Natural killer cell treated with Interleukin-12 subunit alpha and Interleukin-12 subunit beta and Interleukin-15 and Interleukin-18, amount 100 ng/mL, for 72 hours (primary cell): ENCODE measurements at places on chromosomes 11 and 22. TPM values are rescaled to one million over a fixed set of nuclear protein-coding genes. Genes with fewer than 3 reads are reported as not detected.

DNA sequence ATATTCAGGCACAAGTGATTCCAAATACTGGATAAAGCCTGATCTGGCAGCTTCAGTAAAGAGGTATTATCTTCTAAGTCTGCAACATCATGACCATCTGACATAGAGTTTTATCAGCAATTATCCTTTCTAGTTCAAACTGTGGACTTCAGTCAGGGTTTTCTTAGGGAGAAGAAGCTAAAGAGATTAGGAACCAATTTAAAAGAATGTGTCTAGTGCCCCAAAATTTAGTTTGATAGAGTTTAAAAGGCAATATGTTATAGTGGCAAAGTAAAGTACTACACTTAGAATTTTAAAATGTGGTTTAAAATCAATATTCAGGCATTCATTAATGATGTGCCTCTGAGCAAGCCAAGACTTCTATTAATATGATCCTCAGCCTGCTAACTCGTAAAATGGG lies 5.4 kb downstream of the PAK1 start:
- no peak overlapping the region for H3K4me3 ChIP-seq
- H3K27ac ChIP-seq, result no peak overlapping the region
- H3K4me1 ChIP-seq, result peaks cover 3% of the 10 kb centered on the region

DNA sequence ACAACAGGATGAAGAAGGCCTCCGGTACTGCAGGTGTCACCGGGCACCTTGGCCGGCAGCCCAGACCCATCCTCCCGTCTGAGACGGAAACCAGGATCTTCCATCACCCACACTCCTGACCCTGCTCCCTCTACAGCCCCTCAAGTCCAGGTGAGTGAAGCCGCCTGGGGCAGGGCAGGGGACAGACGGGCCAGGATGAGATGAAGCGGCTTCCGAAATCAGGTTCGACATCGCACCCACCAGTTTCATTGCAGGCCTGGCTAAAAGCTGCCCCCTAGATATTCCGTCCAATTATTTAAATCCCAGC lies 639.1 kb downstream of the TBC1D22A start:
- H3K27ac ChIP-seq, result no peak overlapping the region
- no peak for DNase-seq
- H3K4me1 ChIP-seq, result no peaks in the 10 kb centered on the region
- H3K36me3 ChIP-seq, result no peaks in the 10 kb centered on the region
- H3K4me3 ChIP-seq, result no peak overlapping the region

GRCh38 chr11:44633641-44634040 lies 68.2 kb downstream of the CD82 start:
- no peaks in the 10 kb centered on the region for H3K4me1 ChIP-seq
- no peak overlapping the region for H3K27ac ChIP-seq
- DNase-seq, result no peak
- H3K4me3 ChIP-seq, result no peak overlapping the region

DNA sequence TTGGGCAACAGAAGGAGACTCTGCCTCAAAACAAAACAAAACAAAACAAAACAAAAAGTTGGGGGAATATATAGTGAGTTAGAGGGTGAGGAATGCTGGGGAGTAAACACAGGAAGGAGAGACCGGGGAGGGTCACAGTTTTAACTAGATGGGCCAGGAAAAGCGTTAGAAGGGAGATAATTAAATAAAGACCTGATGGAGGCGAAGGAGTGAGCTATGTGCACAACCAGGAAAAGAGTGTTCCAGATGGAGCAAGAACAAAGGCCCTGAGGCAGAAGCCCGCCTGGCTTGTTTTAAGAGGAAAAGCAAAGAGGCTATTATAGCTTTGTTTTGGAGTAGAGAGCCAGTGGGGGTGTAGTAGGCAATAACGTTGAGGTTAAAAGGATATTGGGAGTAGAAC lies 4.8 kb upstream of the PLA2G6 start:
- H3K4me3 ChIP-seq, result no peak overlapping the region
- DNase-seq, result no peak
- no peaks in the 10 kb centered on the region for H3K36me3 ChIP-seq
- H3K27ac ChIP-seq, result peak overlapping the region; percentile 16
- peaks cover 8% of the 10 kb centered on the region for H3K4me1 ChIP-seq
- H3K27me3 ChIP-seq, result no peaks in the 10 kb centered on the region

- no peaks in the 10 kb centered on the region for H3K27me3 ChIP-seq
- H3K36me3 ChIP-seq, result peaks cover 5% of the 10 kb centered on the region
- peak overlapping the region; percentile 72 for H3K27ac ChIP-seq
- H3K4me1 ChIP-seq, result peaks cover 80% of the 10 kb centered on the region
- no peak for DNase-seq
Observed at GRCh38 chr11:85759915-85760314, 51.0 kb downstream of the SYTL2 start.

DNA sequence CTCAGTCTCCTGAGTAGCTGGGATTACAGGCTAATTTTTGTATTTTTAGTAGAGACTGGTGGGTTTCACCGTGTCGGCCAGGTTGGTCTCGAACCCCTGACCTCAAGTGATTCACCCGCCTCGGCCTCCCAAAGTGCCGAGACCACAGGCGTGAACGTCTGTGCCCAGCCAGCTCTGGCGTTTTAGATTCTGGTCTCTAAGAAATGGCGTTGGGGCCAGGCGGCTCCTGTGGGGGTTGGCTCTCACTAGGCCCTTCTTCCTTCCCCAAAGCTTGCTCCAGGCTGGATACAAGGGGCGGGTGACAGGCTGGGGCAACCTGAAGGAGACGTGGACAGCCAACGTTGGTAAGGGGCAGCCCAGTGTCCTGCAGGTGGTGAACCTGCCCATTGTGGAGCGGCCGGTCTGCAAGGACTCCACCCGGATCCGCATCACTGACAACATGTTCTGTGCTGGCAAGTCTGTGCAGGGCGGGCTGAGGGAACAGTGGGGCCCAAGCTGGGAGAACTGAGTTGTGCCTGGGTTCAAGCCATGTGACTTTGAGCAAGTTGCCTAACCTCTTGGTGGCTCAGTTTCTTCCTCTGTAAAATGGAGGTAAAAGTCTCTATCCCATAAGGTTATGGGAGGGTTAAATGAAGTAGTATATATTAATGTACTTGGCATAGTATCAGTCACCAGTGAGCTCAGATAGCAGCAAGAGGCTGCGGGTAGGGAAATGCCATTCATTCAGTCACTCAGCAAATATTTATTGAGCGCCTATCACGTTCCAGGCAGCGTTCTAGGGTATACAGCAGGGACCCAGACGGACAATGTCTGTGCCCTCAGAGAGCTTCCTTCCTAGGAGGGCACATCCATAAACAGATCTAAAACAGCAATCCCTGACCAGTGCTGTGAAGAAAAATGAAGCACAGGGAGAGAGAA lies 10.4 kb downstream of the F2 start:
- no peak overlapping the region for H3K27ac ChIP-seq
- H3K36me3 ChIP-seq, result no peaks in the 10 kb centered on the region
- H3K4me1 ChIP-seq, result no peaks in the 10 kb centered on the region
- H3K27me3 ChIP-seq, result no peaks in the 10 kb centered on the region
- no peak overlapping the region for H3K4me3 ChIP-seq

GRCh38 chr11:72208281-72208680 lies 8.3 kb upstream of the FOLR2 start:
- H3K4me1 ChIP-seq, result no peaks in the 10 kb centered on the region
- no peak overlapping the region for H3K27ac ChIP-seq
- H3K36me3 ChIP-seq, result peaks cover 11% of the 10 kb centered on the region
- H3K27me3 ChIP-seq, result no peaks in the 10 kb centered on the region
- no peak overlapping the region for H3K4me3 ChIP-seq
- no peak for DNase-seq

GRCh38 chr22:45157907-45158306 lies 5.8 kb upstream of the NUP50 start:
- DNase-seq, result no peak
- H3K4me3 ChIP-seq, result no peak overlapping the region
- peaks cover 10% of the 10 kb centered on the region for H3K36me3 ChIP-seq
- H3K27me3 ChIP-seq, result no peaks in the 10 kb centered on the region
- H3K4me1 ChIP-seq, result peaks cover 38% of the 10 kb centered on the region

GRCh38 chr11:100753172-100753543 lies 66.1 kb downstream of the ARHGAP42 start:
- H3K4me3 ChIP-seq, result no peak overlapping the region
- no peak for DNase-seq
- H3K36me3 ChIP-seq, result peaks cover 10% of the 10 kb centered on the region
- no peaks in the 10 kb centered on the region for H3K27me3 ChIP-seq
- no peak overlapping the region for H3K27ac ChIP-seq

DNA sequence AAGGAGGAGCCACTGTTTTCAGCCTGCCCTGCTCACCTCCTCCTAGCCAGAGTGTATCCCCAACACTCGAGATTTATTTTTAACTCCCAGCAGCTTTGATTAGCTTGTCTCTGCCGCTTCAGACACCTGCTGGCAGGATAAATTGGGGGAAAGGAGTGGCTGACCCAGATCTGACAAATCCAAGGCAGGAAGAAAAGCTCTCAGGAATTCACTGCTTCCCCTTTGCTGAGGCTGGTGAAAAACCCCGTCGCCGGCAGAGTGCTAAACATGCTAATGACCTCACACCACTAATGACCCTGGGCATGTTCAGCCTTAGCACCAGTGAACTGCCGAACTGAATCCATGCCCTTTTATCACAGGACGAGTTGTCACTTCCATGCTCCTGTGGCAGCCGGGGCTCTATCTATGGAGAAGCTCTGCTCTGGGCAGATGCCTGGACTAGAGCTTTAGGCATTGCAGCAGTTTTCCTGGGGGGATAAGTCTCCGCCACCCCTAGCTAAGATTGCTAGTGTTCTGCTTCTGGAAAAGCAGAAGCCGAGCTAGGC lies 52.2 kb downstream of the FEZ1 start:
- H3K36me3 ChIP-seq, result peaks cover 10% of the 10 kb centered on the region
- no peak overlapping the region for H3K4me3 ChIP-seq
- no peaks in the 10 kb centered on the region for H3K4me1 ChIP-seq
- H3K27ac ChIP-seq, result no peak overlapping the region
- no peak for DNase-seq

- no peaks in the 10 kb centered on the region for H3K36me3 ChIP-seq
- no peak for DNase-seq
- H3K27me3 ChIP-seq, result no peaks in the 10 kb centered on the region
- peaks cover 24% of the 10 kb centered on the region for H3K4me1 ChIP-seq
- no peak overlapping the region for H3K4me3 ChIP-seq
Observed at GRCh38 chr11:76148941-76149613, 57.2 kb downstream of the WNT11 start.

- H3K27me3 ChIP-seq, result no peaks in the 10 kb centered on the region
- H3K4me1 ChIP-seq, result no peaks in the 10 kb centered on the region
- no peak for DNase-seq
Observed at GRCh38 chr11:25691959-25692358, 640.0 kb upstream of the ANO3 start.

The LARGE2 gene
- total RNA-seq, result not detected

The C11orf98 gene
- total RNA-seq, result 149 TPM
